ENCODE measurements at places on chromosomes 12 and 14. TPM values are rescaled to one million over a fixed set of nuclear protein-coding genes. Genes with fewer than 3 reads are reported as not detected.

GRCh38 chr14:77097006-77097699 is 905 bp upstream of the CIPC start:
- no peak for DNase-seq

DNA sequence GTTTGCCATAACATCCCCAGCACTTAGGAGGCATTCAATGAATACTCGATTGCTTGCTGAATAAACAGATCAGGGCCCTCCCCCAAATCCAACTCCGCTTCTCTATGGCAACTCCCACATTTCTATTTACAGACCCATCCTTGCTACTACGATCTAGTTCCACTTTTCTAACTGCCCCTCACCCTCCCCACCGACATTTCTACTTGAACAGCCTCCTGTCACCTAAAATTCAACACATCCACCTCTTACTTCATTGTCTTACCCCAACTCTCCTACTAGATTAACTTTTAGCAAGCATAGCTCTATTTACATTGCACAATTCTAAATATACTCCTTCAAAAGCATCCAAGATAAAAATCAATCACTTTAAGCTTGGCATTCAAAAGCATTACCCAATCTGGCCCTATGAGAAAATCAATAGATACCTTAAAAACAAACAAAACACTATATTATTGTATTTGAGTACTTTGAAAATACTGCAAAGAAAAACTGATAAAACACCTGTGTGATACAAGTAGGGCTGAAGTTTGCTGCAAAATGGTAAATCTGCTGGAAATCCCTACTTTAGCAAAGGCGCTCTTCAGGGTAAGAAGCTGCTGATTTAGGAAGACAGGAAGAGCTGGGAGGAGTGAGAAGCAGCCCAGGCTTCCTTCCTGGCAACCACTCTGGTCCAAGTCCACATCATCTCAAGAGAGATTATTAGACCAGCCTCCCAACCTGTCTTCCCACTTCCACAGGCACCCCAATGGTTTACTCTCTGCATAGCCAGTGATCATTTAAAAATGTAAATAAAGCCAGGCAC is 96.4 kb downstream of the HECTD4 start:
- DNase-seq = no peak

DNA sequence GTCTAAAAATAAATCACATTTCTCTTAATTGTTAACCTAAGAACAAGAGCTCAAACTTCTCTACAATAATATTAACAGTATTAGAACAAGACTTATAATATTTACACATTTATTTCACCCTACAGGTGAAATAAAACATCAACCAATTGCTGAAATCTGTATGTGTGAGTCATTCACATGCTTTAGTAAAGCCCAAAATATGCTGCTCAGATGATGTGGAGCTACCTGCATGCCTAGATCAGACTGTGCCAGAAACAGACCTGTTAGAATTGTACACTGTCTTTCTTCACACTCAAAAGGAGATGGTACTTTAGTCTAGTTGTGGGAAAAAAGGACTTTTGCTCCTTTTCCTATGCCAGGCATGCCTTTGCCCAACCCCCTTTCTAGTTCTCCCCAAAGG is 54.7 kb downstream of the RPS6KA5 start:
- DNase-seq = no peak

DNA sequence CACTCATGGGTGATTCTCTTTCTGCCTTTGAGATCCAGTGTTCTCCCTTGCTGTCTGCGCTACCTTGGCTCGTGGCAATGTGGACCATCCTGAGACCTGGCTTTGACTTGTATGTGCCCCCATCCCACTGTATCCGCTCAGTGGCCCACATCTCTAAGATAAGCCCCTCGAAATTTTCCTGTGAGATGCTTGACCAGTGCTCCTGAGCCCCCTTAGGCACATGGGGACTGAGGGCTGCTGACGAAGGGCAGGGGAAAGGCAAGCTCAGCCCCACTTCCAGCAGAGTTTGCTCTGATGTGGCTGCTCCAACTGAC is 1.5 kb upstream of the NINJ2 start:
- DNase-seq = no peak

DNA sequence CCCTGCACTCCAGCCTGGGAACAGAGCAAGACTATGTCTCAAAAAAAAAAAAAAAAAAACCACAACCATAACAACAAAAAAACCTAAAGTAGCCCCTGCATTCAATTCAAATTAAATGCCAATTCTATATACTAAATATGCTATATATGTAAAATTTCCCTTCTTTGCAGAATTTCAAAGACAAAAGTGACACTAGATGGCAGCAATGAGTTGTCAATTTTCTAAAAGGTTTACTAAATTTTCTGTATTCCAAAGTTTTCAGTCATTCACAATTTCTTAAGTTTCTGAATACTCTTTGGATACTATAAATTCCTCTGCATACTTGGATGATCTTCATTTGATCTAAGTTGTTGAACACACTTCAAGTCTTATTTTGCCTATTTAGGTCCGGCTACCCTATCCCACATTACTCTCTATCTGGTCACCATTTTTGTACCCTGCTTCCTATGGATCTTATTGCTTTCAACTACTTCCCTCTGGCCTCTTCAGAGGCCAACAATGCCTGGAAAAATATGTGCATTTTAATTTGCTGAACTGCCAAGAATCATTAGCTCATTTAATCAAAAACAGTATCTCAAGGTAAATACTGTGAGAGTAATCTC is 27.9 kb downstream of the HNRNPC start:
- no peak for DNase-seq

DNA sequence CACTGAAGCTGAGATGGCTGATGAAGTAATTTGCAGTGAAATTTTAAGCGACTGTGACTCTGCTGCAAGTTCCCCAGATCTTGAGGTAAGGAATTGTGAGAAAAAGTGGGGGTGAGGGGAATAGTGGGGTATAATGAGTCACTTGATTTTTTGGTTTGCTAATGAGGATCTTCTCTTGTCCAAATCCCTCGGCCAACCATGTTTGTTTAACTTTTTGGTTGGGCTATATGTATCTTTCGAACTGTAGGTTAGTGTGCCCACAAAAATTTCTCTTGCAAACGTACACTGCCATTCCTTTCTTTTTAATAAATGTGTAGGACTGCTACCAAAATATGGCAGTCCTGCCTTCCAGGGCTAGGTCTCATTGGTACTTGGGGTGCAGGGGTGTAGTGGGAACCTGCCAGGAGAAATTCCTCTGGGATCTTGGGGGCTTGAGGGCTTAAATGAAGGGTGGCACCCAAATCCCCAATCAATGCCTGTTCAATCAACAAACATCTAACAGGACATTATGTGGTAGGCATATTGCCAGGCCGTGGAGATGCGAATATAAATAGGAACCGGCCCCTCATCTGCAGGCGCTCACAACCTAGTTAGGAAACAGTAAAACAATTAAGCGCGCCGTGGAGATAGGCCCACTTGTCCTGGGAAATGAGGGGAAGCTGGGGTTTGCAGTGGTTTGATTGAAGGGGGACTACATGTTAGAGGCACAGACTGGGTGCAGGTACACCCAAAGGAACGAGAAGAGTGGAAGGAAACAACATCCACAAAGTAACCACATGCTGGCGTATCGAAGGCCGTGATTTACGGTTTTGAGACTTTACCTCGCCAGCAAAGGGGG is 1.3 kb upstream of the PABPN1 start:
- no peak for DNase-seq

GRIP1 gene
- 0.88 TPM for polyA plus RNA-seq
